ENCODE measurements at places on chromosomes 12 and 14.
A peak's percentile ranks its signal among the peaks of the same experiment; 100 is the strongest.

GRCh38 chr12:113252494-113252893 lies 31.2 kb downstream of the TPCN1 start:
- no peak for DNase-seq

DNA sequence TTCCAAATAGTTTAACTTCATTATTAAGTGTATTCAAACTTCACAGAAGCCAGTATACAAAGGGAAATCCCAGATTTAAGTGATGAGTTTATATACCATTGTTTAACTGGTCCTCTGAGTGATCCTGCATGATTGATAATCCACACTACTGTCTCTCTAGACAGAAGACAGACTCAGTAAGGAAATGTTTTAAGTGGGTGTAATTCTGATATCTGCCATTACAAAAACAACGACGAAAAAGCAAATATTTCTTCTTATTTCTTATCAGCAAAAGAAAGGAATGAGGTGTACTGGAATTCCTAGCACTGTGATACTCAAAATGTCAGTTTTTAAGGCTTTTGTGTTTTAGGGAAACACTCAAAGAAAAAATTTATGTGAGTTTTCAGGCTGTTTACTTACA lies 127.5 kb downstream of the GPHN start:
- DNase-seq, result no peak

DNA sequence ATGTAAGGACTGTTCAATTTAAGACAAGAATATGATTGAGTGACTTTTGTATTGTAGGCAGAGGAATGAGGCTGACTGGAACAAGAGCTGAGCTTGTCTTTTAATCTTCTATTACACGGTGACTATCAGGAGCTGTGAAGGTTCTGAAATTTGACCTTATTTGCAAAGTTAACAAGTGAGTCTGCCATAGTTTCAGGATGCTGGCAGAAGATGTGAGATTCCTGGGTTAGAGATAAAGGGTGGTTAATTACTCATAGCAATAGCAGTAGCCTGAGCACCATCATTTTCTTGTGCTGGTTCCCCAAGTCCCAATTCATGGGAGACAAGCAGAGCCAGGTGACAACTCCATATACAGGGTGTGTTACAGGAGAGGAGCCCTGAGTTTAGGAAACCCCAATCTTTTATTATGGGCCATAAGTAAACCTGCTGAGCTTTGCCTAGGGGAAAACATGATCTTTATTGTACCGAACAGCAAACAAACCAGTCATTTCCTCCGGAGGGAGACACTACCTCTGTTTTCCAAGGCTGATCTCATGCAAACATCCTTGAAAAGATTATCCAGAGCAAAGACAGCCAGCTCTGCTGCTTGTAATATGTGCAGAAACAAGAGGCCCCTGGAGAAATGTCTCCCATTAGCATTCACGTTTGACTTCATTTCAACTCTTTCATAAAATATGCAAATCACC lies 51.7 kb upstream of the DDX11 start:
- DNase-seq, result no peak

GRCh38 chr12:104377514-104377812 lies 73.9 kb downstream of the EID3 start:
- DNase-seq, result no peak

GRCh38 chr14:54423991-54424390 lies 17.2 kb downstream of the CNIH1 start:
- no peak for DNase-seq

GRCh38 chr14:104680056-104680805 lies 9.2 kb upstream of the INF2 start:
- peak; percentile 39 for DNase-seq

DNA sequence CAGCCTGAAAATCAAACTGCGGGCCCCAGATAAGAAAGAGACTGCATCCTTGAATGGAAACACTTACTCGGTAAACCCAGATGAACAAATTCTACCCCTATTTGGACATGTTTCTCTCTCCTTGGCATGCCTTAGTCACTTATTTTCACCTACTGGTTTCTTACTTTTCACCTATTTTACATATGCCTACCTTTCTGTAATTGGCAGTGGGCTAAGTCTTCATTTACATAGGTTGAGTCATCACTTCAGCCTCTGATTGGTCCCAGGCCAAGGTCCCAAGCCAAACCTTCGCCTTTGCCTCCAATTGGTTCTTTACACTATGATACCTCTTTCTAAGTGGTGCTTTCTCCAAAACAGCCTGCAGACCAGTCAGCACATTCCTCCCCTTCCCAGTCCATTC lies 111.3 kb downstream of the DYRK2 start:
- no peak for DNase-seq

DNA sequence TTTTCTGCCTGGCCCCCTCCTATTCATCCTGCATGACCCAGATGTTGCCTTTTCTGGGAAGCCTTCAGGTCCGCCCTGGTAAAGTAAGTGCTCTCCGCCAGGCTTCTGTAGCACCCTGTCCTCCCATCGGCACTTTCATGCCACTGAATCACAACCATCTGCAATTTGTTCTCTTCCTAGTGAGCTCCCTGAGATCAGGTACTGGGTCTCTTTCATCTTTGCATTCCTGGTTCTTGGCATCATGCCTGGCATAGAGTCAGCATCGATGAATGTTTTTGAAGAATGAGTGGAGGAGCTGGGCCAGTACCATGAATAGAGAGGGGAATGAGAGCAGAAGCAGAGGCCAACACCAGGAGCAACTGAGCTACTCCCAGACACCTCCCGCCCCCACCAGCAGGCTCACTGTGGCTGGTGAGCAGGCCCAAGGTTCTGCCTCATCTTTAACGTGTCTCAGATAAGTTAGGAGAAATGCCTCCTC lies 13.1 kb downstream of the ZDHHC22 start:
- DNase-seq, result no peak

- no peak for DNase-seq
Measured at GRCh38 chr12:54232790-54233189, 44.0 kb upstream of the SMUG1 start.

- DNase-seq, result no peak
Measured at GRCh38 chr14:100041271-100041670, 24.0 kb upstream of the EVL start.

DNA sequence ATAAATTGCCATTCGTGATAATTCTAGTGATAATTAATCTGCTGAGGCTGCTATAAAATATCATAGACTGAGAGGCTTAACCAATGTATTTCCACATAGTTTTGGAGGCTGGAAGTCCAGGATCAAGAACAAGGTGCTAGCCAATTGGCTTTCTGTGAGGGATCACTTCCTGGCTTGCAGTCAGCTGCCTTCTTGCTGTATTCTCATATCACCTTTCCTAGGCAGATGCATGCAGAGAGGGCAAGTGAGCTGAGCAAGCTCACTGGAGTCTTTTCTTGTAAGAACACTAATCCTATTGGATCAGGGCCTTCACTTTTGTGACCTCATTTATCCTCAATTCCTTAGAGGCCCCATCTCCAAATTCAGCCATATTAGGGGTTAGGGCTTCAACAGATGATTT lies 640.7 kb downstream of the DIO2 start:
- DNase-seq, result no peak

GRCh38 chr12:119406308-119406707 lies 71.8 kb downstream of the CCDC60 start:
- DNase-seq, result no peak
